Panc1 (cell line): ENCODE measurements at places on chromosomes 4 and X. TPM values are rescaled to one million over a fixed set of nuclear protein-coding genes. Genes with fewer than 3 reads are reported as not detected.

The ENPEP gene
- total RNA-seq: not detected

The FAM13A gene
- 5.8 TPM for total RNA-seq

The LIMCH1 gene
- total RNA-seq: 3.3 TPM

The SLC10A4 gene
- total RNA-seq: 1.2 TPM

The RASSF6 gene
- 0.15 TPM for total RNA-seq

The HPSE gene
- 2.6 TPM for total RNA-seq

The PCDH19 gene
- total RNA-seq: 0.08 TPM

The CAPN6 gene
- total RNA-seq: 0.08 TPM

The ARHGAP36 gene
- total RNA-seq: not detected

The RNF150 gene
- 1.3 TPM for total RNA-seq
